GF-D8 (cell line): ENCODE measurements at places on chromosomes 7 and 10.

DNA sequence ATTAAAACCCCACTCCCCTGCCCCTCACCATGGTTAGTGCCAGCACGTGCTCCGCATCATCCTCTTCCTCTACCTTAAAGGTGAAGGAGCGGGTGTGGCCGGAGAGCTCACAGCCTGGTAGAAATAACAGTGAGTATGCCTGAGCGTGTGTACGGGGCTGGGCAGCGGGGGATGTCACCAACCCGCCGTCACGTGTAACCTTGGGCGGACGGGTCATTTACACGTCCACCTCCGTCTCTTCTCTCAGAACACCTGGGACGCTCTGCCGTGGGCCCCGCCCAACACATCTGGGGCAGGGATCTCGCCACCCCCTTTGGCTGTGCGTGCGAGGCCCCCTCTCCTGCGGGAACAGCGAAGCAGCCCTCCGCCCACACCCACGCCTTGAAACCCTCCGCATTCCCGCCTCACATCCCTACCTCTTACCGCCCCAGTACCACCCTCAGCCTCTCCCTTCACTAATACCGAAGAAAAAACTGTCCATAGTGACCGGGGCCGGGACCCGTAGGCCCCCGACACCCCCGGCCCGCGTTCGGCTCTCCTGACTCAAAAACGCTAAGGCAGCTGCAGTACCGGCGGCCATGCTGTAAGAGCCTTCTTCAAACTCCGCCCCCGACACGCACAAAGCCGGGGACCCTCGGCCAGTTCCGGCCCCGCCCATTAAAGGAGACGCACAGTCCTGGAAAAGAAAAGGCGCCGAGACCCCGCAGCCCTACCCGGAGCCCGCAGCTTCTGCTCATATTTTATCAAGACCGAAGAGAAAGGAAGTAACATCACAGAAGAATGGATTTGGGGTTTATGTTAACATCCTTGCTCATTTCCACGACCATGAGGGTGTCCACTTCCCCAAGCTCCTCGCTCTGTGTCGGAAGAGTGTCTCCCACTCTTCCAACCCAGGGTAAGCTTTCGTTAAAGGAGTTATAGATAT lies at the start of gene NPM3:
NPM3 (minus strand) TSS at position 636 of the 925 bp plus-strand sequence; CDS start at position 580, 56 bp downstream.
- DNase-seq, result peak; percentile 49

GRCh38 chr10:109866168-109866994 lies 56.9 kb downstream of the XPNPEP1 start:
- DNase-seq, result no peak

GRCh38 chr7:6276911-6277408 lies 4.5 kb upstream of the CYTH3 start:
- no peak for DNase-seq

- DNase-seq, result no peak
Measured at GRCh38 chr7:1689311-1689710, 19.2 kb downstream of the ELFN1 start.

DNA sequence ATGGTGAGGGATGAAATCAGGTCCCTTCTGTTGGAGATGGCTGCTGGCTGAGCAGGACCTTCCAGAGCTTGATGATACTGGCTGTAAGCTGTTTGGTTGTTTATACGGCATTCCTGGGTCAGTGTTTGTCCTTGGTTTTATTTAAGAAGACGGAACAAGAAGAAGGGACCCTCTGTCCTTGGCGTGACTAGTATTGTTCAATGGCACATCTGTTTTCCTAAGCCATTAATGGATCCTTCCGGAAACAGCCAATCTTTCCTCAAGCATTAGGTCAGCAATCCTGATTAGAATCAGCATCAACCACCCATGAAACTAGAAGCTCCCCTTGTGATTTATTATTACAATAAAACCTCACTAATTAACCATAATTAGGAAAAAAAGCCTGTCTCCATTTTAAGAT lies 128.7 kb upstream of the KIAA1217 start:
- DNase-seq, result no peak

GRCh38 chr10:124123156-124123555 lies 29.8 kb upstream of the CHST15 start:
- no peak for DNase-seq

GRCh38 chr7:5495581-5496375 lies 72.1 kb upstream of the TNRC18 start:
- no peak for DNase-seq

GRCh38 chr7:101875283-101875846 lies 57.9 kb downstream of the CUX1 start:
- DNase-seq, result no peak

DNA sequence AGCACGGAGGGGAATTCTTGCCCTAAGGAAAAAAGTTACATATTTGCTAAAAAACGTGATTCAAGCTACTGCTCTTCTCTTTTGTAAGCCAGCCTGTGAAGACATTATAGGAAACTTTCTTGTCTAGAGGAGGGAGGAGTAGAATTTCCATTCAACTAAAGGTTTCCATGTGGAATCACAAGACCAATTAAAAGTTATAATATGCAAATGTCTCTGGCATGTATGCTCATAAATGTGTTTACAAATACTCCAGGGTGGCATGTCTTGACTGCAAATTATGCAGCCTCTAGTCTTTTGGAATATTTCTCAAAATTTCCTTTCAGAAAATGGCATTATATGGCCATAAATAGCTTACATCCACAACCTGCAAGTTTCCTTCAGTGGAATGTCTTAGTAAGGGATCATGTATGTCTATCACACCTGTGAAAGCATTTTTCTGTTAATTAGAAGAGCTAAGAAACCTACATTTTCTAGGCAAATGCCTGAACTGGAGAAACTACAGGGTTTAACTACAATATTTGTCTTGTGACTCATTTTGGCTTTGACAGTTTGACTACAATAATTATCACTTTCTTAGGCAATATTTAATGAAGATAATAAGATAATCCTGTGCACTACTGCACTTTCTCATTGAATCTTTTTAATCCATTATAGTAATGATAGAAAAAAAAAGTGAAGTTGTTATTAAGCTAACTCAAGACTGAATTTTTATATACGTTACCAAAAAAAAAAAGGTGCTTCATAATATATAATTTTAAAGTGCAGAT lies 111.1 kb upstream of the C10orf90 start:
- DNase-seq, result no peak

DNA sequence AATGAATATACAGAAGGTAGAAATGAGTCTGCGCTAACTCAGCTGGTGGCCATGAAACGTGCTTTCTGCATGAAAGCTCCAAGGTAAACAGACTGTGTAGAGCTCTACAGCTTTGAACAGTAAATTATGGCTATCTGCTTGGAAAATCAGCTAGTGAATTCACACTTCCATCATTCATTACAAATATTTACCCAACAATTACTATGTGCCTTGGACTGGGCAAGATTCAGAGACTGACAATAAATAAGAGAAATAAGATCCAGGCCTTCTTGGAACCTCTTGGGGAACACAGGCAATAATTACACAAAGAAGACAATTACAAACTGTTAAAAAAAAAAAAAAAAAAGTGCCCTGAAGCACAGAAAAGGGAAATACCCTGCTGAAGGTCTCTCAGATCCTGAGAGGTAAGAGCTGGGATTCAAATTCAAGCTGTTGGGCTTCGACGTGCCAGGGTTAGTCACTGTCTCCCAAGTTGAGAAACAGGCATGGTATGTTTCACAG lies 15.8 kb downstream of the TSPAN12 start:
- no peak for DNase-seq

- DNase-seq, result peak; percentile 67
Measured at GRCh38 chr10:73576178-73576889, 14.8 kb downstream of the USP54 start.

DNA sequence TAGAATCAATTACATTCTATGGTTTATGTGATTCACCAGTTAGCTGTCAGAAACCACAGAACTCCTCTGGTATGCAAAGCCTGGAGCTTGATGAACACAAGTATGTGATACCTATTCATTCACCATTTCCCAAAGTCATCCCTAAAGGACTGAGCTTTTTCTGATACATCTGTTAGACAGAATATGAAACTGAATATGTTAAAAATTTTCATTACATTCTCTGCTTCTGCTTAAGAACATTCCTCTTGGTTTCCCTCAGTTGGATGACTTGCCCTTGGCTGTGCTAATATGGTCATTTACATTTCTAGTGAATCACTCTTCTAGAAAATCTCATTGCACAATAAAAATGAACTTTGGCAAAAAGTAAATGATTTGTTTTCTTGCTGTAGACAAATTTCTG lies 10.8 kb upstream of the PON1 start:
- no peak for DNase-seq

DNA sequence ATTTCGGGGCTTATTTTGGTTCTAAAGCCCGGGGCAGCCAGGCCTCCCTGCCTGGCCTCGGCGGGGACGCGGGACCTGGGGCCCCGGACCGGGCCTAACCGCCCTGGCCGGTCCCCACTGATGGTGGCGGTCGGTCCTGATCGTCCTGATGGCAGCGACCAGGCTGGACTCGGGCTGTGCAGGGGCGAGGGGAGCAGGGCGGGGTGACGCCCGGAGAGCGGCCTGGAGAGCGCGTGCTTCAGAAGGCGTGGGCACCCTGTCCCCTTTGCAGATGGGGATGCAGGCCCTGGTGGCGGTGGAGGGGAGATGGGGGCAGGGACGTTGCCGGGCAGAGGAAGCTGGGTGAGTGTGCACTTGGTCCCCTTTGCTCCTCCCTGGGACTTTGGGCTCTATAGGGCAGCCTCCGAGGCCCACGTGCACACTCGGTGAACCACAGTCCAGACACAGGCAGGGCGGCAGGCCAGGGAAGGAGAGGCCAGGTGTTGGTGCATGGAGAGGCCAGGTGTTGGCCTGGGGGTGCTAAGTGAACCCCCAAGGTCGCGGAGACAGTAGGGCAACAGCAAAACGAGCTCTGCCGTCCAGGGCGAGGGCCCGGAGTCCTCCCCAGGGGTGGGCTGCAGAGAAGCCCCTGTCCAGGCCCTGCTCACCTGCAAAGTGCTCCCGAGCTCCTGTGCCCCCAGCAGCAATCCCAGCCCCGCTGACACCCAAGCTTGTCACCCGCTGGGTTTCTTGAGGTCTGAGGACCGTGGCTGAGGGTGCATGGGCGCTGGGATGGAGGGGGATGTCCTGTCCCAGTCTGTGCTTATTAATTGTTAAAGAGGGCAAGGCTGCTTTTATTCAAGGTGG lies 42.4 kb upstream of the FAM20C start:
- peak; percentile 65 for DNase-seq

GRCh38 chr10:98273057-98273850 lies 5.3 kb upstream of the LOXL4 start:
- DNase-seq, result no peak

DNA sequence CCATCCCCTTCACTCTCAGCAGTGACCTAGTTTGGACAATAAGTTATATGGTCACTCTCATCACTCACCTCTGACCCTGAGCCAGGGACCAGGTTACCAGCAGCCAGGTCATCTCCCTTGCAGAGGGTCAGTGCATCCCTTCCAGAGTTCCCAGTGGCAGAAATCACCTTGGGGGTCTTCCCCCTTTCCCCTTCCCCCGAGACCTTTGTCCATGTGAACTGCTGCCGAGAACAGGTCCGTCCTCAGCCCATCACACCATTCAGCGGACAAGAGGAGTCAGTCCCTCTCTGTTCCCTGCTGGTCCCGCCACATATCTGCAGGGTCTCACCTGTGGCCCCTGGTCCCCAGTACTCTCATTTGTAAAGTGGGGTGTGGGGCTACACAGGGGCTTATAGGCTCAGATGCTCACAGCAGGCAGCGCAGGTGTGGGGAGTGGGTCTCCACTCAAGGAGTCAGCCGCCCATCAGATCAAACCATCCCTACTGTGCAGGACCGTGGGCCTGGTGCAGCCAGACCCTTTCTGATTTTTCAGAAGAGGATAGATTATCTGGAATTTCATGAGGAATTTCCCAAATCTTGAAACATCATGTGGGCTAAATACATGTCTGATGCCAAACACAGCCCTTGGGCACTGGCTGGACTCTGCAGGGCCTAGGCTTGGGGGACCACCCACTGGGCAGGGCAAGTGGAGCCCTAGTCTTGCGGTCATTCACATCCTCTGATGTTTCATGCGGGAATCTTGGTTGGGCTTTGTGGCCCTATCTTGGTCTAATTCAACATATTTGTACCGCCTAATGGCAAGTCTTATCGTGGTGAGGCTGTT lies 6.5 kb downstream of the DEPP1 start:
- no peak for DNase-seq

GRCh38 chr7:26385240-26385639 lies 93.6 kb downstream of the SNX10 start:
- no peak for DNase-seq

DNA sequence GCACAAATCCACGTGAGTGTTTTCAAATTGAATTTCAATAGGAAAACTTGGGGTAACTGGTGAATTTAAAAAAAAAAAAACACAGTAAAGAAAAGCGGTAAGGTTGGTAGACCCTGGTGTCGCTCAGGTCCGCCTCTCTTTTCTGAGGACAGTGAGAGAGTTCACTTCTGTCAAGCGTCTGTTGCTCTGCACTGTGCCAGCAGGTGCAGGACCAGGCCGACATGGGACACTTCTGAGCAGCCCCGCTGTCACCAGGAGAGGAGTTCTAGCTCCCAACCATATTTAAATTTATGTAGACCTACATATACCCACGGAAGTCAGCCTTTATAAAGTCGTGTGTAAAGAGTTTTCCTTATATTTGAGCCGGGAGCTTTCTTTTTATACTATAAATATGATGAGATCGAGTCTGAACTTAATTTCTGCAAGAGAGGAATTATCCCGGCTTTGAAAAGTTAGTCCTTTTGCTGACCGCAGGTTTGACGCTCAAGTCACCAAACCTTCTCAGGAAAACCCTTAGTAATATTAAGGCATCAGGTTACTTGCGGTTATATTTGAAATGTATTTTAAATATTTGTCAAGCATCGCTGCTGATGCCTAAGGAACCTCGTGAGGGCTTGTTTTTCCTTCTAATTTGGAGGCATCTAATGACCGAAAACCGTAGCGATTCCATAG lies 531 bp downstream of the IKZF1 start:
- peak; percentile 63 for DNase-seq

GRCh38 chr10:88120599-88121333 lies 257.3 kb downstream of the PTEN start:
- no peak for DNase-seq

DNA sequence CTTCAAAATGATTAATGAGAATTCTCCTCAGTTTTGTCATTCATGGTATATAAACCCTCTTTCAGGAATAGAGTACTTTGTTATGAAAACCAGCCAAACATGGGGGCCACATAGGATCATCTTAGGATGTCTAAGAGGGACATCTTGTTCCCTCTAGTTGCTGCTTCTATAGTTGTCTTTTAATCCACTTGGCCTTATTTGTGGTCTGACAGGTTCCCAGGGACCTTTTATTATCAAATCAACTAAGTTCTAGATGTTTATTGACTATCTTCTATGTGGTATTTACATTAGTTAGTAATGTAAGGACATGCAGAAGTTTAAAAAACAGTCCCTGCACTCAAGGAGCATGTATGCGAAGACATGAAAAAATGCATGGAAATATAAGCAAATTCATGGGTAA lies 1.6 kb upstream of the ZC3HAV1 start:
- DNase-seq, result no peak
